ENCODE measurements at places on chromosomes 3 and 15.

DNA sequence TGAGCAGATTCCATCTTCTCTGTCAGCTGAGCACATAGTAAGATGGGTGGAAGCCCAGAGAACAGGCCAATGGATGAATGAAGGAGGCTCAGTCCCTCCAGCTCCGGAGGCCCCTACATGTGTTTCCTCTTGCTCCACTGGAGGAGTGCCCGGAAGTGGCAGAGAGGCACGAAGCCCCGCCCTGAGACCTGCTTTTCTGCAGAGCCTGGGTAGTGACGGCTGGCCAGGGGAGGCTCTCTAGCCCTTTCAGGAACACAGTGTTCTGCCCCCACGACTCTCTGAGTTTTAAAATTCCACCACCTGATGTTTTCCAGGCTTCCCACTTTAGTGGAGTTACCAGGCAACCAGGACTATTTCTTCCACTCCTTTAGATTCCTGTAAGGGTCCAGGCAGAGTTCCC lies 149.4 kb upstream of the SLC6A11 start:
- DNase-seq: no peak

GRCh38 chr15:85972805-85973540 lies 106.7 kb upstream of the AGBL1 start:
- no peak for DNase-seq

DNA sequence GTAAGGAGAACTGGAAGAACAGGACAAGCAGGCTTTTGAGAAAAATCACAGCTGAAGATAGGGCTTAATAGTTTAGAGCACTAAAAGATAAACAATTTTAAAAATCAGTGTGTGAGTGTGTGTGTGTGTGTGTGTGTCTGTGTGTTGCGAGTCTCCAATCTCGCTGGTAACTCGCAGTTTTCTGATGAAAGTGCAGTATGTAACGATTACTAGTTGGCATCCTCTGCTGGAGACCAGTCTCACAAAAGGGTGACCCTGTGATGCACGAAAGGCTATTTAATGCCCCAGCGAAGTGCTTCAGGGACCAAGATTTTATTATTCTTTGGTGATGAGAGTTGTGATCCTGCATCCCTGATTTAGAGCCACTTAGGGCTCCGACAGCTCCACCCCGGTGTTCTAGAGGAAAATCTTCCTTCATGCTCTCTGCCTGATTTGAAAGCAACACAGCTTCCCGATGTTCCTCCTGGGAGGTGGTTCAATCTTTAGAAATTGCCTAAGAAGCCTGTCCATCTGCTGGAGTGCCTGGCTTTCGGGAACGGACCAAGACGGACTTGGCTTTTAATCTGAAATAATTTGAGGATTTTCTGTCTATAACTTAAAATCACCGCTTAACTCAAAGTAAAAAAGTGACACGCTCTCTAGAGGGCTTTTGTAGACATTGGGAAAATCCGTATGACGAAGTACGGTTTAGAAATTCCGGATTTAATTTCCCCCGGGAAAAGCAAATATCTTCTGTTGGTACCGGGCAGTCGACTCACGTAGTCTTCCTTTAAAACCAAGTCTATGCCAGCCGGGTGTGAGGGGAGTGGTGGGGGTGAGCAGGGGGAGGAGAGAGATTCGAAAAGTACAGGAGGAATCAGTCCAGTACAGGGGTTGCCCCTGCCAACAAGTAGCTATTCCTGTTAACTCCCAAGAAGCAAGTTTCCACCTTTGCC lies 1.1 kb upstream of the ALCAM start:
- DNase-seq: peak; percentile 44

- peak; percentile 71 for DNase-seq
These were observed 7.2 kb upstream of the ABHD10 start for GRCh38 chr3:111971533-111972130.

DNA sequence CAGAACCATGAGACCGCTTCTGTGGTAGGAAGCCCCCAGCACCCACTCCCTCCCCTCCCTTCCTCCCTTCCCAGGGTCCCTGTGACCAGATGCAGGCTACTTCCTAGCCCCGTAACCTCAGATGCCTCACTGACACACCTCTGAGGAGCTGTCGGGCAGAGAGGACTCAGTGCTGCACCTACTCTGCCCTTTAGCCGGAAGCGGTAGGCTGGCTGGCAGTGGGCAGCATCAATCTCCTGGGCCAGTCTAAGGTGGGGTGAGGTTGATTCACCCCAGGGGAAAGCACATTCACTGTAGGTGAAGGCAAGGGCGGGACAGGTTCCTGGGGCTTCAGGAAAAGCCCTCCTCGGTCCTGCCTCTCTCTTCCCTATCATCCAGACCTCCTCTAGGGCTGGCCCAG lies 19.1 kb downstream of the CSRNP1 start:
- DNase-seq: no peak

DNA sequence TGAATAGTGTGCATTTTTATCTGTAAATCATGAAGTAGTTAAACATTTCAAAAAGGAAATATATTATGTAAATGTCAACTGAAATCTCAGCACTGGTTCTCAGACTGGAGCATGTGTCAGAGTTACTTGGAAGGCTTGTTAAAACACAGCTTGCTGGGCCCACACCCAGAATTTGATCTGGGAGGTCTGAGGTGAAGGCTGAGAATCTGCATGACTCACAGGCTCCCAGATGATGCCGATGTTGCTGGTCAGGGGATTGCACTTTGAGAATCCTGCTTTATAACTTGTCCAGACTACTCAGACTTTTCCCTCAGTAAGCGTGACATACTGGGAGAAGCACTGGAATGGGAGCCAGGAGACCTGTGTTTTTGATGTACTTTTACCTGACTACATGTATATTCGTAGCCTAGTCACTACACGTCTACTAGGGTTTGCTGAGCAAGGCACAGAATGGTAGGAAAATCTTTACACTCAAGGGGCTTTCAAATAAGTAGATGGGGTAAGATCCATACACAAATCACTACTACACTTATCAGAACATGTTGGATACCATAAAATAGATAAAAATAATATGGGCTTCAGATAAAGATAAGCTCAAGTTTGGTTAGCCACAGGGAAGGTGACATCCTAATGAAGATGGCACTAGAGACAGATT lies 77.1 kb upstream of the MEX3B start:
- DNase-seq: no peak

DNA sequence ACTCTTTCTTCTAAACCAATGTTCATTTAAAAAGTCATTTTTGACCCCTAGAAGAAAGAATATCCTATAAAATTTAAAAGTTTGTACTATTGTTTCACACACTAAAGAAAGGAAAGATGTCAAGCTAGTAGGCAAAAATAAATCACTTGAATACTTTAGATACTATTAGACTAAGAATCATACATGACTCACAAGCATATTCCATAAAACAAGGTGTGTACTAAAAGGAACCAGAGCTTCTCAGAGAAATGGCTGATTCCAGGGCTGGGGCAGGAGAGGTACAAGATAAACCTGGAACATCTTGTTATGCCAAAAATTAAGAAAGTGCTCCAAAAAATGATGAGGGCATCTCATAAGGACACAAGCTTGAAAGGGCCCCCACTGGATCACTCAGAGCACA lies 8.7 kb downstream of the DLG1 start:
- no peak for DNase-seq

- peak; percentile 78 for DNase-seq
These were observed 60.5 kb downstream of the SH3BP5 start for GRCh38 chr3:15271785-15272381.
